Stimulated activated CD4-positive, alpha-beta T cell treated with anti-CD3 and anti-CD28 coated beads, Interleukin-4, amount 100 ng/mL, for 48 hours (primary cell): ENCODE measurements at places on chromosomes 11 and 22.

GRCh38 chr11:67671211-67671520 lies 3.3 kb downstream of the ALDH3B2 start:
- no peak for DNase-seq

DNA sequence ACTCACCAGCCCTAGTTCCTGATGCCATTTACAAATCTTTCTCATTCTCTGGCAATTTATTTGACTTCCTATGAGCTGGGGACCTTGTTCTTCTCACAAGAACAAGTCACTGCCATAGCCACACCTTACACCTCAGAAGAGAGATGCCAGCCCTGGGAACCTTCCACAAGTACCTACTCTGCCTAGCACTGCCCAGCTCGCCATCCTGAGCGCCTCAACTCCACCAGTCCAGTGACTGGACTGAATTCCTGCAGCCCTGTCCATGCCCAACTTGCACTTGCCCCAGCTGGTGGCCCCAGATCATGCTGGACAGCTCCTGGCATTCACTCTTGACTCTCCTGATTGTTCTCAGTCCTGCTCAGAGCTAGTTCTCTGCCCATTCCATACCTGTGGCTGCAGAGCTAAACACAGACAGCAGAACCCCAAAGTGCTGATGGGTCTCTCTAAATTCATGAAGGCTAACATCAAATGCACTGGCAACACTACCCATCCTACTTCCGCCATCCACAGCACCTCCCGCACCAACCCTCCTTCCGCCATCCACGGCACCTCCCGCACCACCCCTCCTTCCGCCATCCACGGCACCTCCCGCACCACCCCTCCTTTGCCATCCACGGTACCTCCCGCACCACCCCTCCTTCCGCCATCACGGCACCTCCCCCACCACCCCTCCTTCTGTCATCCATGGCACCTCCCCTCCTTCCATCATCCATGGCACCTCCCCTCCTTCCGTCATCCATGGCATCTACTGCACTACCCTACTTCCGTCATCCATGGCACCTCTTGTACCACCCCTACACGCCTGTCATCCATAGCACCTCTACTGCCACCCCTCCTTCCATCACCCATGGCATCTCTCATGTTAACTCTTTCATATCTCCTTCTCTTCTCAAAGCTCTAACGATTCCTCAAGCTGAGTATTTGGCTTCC lies 23.6 kb upstream of the SLC25A1 start:
- no peak for DNase-seq

DNA sequence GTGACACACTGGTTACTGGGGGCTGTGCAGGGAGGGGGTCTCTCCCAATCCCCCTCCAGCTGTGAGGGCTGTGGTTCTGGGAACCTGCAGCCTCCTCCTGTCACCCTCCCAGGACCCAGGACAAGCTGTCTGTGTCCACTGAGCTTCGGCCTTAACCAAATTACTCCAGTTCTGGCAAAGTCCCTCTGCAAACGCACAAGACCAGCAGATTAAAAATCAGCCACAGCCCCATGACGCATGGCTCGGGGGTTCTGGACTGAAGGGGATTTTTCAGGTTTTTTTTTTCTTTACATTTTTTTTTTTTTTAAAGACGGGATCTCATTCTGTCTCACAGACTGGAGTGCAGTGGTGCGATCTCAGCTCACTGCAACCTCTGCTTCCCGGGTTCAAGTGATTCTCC lies 32.2 kb upstream of the A4GALT start:
- DNase-seq, result no peak

DNA sequence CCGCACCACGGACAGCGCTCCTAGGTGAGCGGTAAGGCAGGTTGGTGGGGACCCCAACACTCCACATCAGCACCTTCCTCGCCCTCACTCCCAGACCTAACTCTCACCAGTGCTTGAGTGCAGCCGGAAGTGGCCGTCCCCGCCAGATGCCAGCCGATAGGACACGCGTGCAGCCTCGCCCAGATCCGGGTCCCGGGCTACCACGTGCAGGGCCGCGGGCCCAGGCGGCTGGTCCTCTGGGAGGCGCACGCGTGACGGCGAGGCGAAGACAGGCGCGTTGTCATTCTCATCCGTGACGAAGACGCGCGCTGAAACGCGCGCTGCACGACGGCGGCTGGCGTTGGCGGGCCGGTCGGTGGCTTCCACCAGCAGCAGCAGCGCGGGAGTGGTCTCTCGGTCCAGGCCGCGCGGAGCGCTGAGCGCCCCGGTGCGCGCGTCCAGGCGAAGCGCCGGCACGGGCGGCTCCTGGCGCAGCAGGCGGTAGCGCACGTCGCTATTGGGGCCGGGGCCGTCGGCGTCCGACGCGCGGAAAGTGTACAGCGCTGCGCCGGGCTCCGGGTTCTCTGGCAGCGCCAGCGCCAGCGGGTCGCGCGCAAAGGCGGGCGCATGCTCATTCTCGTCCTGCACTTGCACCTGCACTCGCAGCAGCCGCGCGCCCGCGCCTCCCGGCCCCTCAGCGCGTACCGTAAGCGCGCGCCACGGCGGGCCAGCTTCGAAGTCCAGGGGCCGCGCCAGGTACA lies 10.8 kb upstream of the TPP1 start:
- DNase-seq, result no peak

DNA sequence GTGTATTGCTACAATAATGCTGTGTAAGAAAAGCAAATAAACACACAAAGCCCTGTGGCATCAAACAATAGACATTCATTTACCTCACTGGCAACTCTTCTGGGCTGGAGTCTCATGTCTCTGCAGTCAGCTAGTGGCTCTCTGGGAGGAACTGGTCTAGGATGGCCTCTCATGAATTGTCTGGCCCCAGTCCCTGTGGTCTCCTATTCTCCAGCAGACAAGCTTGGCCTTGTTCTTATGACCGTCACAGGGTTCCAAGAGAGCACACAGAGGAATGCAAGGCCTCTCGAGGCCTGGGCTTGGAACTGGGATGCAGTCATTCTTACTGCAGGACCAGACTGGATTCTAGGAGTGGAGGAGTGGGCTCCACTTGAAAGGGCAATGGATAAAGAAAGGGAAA lies 141.2 kb upstream of the NTM start:
- DNase-seq, result no peak

- no peak for DNase-seq
Measured at GRCh38 chr22:37454857-37455686, 27.8 kb upstream of the ELFN2 start.

DNA sequence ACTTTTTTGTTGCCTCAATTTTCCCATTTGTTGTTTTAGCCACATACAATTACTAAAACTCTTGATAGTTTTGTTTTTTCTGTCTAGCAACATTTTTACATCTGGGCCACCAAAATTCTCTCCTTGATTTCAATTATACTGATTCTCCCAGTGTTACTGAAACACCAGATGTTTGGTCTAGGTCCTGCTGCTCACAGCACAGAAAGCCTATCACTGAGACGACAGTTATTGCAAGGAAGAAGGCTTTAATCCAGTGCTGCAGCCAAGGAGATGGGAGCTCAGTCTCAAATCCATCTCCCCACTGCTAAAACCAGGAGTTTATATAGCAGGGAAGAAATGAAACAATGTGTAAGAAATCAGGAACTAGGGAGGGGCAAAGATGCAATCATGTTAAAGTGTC lies 837.7 kb upstream of the CNTN5 start:
- DNase-seq, result no peak

- no peak for DNase-seq
Measured at GRCh38 chr22:46365166-46365624, 29.7 kb downstream of the TRMU start.
